GM04503 (cell line): ENCODE measurements at places on chromosomes 16 and 17.
A peak's percentile ranks its signal among the peaks of the same experiment; 100 is the strongest.

DNA sequence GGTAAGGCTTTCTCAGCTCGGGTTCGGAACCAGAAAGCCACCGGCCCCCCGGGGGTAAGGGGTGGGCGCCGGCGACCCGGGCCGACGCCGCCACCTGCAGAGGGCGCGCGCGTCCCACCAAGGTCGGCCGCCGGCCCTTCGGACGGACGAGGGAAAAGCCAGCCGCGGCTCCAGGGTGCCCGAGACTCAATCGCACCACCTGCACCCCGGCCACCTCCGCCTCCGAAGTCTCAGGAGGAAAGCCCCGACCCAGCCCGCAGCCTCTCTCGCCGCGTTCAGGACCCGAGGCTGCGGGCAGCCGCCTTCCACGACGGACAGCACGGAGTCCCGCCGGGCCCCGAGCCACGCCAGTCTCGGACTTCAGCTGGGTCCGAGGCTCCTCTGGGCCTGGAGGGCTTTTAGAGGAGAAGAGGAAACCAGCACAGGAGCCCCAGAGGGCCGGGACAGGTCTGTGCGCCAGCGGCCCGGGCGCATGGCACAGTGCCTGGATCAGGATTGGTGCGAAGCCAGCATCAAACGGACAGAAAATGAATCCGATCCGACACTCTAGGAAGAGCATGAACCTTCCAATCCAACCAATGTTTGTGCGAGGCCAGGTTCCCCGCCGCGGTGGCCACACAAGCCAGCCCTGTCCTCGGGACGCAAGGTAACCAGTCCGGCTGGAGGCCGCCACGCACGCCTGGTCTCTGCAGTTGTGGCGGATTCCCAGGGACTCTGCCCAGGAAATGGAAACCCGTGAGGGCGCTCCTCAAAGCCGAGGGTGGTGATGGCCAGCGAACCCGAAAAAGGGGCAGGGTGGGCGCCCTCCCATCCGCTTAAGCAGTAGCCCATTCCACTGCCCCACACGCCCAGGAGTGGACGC is 6.7 kb downstream of the CBX8 start:
- no peak for DNase-seq

DNA sequence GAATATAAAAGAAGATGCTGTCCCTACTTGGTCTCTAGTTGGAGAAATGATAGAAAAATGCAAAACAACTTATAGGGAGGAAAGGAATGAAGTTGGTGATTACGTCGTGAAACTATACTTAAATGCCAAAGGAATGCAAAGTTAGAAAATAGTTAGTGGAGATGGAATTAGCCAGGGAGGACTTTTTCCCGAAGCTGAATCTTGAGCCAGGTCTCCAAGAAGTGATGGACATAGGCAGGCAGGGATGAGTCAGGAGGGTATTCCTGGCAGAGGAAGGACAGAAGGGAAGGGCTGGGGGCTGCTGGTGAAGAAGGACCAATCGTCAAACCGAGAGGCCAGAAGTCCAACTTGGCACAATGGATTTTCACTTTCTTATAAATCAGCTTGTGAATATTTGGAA is 1.8 kb downstream of the SNTB2 start:
- DNase-seq: no peak

DNA sequence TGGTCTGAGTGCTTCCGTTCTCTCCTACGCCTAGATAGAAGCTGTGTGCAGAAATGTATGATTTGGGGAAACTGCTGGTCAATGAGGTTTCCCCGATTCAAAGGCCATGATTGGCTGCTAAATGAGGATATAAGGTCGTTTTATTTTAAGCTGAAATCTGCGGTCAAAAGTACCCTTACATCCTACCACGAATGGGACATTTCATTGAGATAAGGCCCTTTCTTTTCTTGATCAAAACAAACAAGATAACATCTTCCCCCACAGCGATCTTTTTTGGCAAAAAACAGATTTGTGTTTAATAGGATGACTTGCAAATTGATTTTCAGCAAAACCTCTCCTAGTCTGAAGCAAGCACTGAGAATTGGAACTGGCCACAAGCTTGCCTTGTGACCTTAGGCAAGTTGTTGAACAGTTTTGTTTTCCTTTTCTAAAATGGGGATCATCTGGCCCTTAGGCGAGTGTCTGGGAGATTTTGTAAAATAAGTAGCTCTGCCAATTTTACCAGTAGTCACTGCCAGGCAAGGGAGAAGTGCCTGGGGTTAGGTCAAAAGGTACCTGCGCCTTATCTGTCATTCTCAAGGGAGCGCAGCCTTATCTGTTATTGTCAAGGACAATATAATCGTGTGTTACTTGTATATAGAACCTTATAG is 635 bp downstream of the SCPEP1 start:
- no peak for DNase-seq

- DNase-seq: peak; percentile 11
Measured at GRCh38 chr17:61002316-61002736, 324.7 kb downstream of the BCAS3 start.

DNA sequence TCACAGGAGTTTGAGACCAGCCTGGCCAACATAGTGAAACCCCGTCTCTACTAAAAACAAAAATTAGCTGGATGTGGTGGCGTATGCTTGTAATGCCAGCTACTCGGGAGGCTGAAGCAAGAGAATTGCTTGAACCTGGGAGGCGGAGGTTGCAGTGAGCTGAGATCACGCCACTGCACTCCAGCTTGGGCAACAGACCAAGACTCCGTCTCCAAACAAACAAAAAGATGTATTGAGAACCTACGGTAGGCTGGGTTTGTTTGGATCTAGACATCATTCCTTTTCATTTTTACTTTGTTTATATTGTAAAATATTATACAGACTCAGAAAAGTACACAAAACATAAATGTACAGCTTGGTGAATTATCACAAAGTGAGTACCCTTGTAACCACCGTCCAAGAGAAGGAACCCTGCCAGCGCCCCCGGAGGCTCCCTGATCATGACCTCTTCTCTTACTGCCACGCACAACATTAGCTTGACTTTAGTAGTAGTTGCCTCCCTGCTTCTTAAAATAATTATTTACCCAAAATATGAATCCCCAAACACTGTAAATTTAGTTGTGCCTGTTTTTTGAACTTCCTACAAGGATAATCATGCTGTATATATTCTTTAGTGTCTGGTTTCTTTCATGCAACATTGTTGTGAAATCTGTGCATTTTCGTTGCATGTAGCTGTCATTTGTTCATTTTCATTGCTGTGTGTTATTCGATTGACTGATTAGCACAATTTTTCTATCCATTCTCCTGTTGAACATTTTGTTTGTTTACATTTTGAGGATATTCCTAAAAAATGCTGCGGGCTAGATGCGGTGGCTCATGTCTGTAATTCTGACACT is 56.5 kb downstream of the KSR1 start:
- DNase-seq: no peak

DNA sequence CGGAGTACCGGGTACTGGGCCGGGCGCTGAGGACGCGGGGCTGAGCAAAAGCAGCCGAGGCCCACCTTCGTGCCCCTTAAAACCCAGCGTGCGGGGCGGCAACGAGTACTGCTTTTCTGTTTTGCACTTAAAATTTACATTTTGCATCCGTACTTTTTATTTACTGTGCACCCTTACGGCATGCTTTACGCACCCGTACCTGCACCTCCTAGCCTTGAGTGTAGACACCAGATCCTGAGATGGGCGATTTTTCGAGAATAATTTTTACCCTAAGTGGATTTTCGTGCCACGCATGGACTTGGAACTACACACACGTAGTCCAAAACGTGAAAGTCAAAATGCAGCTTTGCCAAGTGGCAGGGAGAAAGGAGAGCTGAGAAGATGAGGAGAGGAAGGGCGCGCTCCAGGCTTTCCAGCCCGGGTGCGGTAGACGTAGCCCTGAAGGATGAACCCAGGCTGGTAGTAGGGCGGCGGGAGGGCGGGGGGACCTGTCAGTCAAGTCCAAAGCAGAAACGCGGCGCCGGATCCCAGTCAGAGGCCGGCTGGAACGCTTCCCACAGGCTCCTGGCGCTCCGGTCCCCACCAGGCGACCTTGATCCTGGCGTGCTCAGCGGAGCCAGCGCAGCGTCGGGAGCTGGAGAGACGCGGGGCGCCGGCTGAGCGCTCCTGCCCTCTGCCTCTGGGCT is 1.2 kb upstream of the CBLN1 start:
- no peak for DNase-seq

GRCh38 chr16:80369138-80369958 is 171.4 kb upstream of the DYNLRB2 start:
- DNase-seq: peak; percentile 2

DNA sequence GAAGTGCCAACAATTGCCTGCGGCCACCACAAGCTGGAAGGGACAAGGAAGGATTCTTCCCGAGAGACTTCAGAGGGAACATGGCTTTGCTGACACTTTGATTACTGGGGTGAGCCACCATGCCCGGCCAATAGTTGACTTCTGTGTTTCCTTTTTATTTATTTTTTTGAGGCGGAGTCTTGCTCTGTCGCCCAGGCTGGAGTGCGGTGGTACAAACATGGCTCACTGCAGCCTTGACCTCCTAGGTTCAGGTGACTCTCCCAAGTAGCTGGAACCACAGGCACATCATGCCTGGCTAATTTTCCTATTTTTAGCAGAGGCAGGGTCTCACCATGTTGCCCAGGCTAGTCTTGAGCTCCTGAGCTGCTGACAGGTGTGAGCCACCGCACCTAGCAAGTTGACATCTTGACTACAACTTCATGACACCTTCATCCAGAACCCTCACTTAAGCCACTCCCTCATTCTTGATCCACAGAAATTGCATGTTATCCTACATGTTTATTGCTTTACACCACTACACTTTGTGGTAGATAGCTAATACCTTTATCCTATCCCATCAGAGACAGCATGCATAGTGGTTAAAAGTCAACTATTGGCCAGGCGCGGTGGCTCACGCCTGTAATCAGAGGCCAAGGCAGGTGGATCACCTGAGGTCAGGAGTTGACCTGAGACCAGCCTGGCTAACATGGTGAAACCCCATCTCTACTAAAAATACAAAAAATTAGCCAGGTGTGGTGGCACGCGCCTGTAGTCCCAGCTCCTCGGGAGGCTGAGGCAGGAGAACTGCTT is 16.1 kb upstream of the GPRC5C start:
- no peak for DNase-seq

- DNase-seq: no peak
Measured at GRCh38 chr16:61182391-61182790, 853.8 kb downstream of the CDH8 start.

GRCh38 chr17:81406117-81406953 is 11.1 kb downstream of the BAHCC1 start:
- no peak for DNase-seq

DNA sequence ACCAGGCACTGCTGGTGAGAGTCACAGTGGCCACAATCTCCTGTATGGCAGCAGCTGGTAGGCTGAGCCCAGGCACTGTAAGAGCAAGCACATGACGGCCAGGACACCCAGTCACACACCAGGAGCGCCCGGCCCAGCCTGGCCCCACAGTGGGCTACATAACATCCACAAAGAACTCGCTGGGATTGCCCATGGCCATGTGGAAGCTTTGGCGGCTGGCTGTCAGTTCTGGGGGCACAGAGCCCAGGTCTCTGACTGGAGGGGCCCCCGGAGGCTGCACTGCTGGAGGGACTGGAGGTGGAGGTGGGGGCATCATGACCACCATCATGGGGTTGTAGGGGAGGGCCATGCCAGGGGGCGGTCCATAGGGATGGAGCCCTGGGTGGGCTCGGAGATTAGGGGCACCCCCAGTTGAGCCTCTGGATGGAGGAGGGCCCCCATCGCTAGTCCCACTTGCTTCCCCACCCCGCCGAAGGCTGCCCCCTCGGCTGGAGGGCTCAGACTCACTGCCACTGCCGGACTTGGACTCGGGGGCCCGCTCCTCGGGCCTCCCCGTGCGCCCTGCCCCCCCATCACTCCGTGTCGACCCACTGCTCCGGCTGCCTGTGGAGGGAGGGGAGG is 6.1 kb downstream of the ACADVL start:
- DNase-seq: no peak

DNA sequence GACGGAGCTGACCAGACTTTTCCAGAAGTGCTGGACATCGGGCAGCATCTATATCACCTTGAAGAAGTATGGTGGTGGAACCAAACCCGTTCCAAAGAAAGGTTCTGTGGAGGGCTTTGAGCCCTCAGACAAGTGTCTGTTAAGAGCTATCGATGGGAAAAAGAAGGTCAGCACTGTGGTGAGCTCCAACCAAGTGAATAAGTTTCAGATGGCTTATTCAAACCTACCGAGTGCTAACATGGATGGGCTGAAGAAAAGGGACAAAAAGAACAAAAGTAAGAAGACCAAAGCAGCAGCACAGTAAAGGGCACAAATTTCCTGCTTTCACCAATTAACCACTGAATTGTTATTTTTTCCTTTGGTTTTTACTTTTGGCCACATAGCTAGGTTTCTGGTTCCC is 6.9 kb downstream of the KAT7 start:
- DNase-seq: no peak

DNA sequence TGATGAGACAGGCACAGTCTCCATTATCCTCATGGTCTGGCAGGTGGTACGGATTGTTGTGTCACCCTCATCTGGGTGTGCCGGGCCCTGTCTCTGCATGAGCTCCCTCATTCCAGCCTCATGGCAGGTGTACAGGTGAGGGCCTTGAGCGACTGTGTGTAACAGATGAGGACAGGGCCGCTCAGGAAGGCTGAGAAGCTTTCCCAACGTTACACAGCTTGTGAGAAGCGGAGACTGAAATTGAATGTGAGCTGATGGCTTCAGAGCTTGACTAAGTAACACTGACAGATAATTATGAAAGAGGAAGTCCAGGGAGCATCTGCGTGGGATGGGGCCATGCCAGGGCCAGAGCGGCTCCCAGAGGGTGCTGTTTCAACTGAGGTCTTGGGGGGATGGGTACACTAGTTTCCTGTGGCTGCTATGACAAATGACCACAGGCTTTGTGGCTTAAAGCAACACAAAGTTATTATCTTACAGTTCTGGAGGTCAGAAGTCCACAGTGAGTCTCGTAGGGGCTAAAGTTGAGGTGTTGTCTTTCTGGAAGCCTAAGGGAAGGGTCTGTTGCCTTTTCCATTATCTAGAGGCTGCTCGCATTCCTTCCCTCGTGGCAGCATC is 36.7 kb downstream of the CMIP start:
- no peak for DNase-seq

DNA sequence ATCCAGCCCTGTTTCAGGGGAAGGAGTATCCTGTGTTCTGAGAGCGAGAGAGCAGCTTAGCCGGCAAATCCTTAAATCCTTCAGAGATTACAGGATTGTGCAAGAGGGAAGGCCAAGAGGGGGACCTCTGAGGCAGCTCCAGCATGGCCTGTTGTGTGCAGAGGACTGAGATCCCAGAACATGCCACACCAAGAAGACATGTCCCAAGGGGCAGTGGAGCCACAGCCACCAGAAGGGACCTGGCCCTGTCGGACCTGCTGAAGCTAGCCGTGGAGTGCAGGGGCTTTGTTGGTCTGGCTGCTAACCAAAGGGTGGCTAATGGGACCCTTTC is 1.6 kb upstream of the MRC2 start:
- no peak for DNase-seq
